ENCODE measurements at places on chromosomes 6 and 20.

DNA sequence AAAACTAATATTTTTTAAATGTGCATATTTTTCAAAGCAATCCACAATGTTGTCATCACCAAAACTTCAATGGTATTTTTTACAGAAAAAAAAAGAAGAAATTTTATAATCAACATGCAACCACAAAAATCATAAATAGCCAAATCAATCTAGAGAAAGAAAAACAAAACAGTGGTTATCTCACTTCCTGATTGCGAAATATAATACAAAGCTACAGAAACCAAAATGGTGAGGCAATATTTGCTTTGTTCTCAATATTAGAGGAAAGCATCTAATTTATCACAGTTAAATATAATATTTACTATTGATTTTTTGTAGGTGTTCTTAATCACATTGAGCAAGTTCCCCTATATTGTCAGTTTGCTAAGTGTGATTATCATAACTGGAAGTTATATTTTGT is 720.7 kb upstream of the ADGRB3 start:
- DNase-seq, result no peak

- DNase-seq, result no peak
These were observed 292.1 kb downstream of the CDKAL1 start for GRCh38 chr6:20826378-20826777.

- no peak for DNase-seq
These were observed 61.8 kb downstream of the GCNT2 start for GRCh38 chr6:10582774-10583508.

DNA sequence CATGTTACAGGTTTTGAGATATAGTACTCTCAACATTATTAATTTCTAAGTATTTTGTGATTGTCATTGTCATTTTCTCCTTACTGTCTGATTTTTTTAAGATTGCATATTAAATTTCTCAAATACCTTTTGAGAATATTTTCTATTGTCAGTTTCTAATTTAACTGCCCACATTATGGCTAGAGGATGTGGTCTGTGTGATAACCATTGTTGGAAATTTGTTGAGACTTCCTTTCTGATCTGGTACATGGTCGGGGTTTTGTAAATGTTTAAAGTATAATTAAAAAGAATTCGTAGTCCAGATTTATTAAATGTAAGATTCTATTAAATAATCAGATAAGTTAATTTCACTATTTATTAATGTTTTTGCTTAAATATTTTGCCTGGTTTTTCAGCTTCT is 60.1 kb downstream of the SLX4IP start:
- DNase-seq, result no peak
